ENCODE measurements at places on chromosomes 2 and 18.
A peak's percentile ranks its signal among the peaks of the same experiment; 100 is the strongest.

DNA sequence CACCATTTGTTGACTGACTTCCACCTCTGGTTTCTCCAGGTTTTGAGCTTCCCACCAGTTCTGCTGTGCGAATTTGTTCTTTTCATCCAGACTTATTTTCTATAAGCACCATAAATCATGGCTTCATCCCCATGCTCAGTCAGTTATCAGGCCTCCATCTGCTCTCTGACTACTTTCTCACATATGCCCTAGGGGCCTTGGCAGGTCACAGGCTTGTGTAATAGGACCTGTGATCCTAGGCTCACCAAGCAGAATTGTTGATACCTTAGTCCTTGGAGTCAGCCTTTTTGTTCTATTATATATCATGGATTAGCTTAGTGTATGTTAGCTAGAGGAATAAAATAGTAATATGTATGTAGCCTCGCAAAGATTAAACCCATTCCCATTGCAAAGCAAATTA lies 284.2 kb upstream of the TANK start:
- H3K27ac ChIP-seq, result no peak overlapping the region
- H3K4me1 ChIP-seq, result no peaks in the 10 kb centered on the region
- no peaks in the 10 kb centered on the region for H3K27me3 ChIP-seq

GRCh38 chr2:98821629-98822135 lies 90.8 kb upstream of the MGAT4A start:
- H3K27ac ChIP-seq, result peak overlapping the region; percentile 73
- no peaks in the 10 kb centered on the region for H3K36me3 ChIP-seq
- no peak for DNase-seq
- no peaks in the 10 kb centered on the region for H3K4me1 ChIP-seq
- peaks cover 9% of the 10 kb centered on the region for H3K27me3 ChIP-seq
- H3K4me3 ChIP-seq, result no peak overlapping the region

DNA sequence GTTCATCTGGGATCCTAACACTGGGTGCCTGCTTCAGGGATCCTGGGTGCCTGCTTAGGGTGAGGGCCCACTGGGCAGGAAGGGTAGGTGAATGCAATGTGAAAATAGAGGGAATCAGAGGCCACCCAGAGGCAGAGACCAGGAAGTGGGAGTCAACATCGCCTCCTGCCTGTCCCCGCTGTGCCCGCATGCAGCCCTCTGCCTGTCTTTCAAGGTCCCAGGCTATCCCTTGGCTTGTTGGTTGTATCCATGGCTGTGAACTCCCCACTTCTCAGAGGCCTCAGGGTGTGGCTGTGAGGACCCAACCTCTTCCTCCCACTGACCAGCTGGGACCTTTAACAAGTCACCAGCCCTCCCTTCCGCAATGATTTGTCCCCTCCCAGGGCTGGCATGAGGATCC lies 26.5 kb downstream of the PSD4 start:
- no peaks in the 10 kb centered on the region for H3K27me3 ChIP-seq
- no peak overlapping the region for H3K4me3 ChIP-seq
- no peaks in the 10 kb centered on the region for H3K36me3 ChIP-seq
- DNase-seq, result no peak

DNA sequence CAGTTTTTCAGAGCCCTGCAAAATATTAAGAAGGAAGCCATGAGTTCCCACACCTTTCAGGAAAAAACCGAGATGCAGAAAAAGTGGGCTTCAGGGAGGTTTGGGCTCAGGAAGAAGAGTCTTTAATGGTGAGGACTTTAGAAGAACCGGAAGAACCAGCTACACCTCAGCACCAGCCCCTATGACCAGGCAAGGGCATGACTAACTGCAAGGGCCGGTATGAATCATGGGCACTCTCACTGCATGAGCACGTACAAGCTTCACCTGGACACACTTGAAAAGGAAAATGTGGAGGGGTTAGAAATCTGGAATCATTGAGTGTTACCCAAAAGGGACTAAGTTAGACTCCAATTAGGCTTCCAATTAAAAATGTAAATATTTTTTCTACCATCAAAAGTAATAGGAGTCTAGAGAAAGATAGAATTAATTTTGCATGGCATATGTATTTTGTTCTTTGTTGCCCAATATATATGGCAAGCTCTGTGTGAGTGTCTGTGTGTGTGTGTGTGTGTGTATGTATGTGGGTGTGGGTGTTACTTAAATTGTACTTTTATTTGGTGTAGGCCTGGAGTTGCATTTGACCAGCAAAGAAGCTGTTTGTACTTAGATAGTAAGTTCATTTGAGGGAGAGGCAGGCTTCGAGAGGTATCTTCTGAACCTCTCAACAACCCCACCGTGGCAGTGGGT lies 66.5 kb upstream of the THUMPD2 start:
- H3K27ac ChIP-seq, result no peak overlapping the region
- H3K4me1 ChIP-seq, result no peaks in the 10 kb centered on the region
- H3K27me3 ChIP-seq, result no peaks in the 10 kb centered on the region
- no peak overlapping the region for H3K4me3 ChIP-seq

DNA sequence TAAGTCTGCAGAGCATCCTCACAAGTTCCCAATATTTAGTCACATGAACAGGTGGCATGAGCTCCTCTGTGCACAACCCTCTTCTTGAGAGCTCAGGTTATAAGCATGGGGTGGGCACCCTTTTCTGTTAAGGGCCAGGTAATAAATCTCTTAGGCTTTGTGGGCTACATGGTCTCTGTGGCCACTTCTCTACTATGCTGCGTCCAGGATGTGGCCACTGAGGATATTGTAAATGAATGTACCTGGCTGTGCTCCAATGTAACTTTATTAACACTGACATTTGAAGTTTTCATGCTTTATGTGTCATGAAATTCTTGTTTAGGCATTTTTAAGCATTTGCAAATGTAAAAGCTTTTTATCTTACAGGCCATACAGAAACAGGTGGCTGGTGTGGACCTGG lies 116.8 kb upstream of the ST6GAL2 start:
- no peak for DNase-seq
- no peaks in the 10 kb centered on the region for H3K36me3 ChIP-seq
- H3K27ac ChIP-seq, result no peak overlapping the region
- no peaks in the 10 kb centered on the region for H3K4me1 ChIP-seq
- no peak overlapping the region for H3K4me3 ChIP-seq
- H3K27me3 ChIP-seq, result no peaks in the 10 kb centered on the region

- H3K4me3 ChIP-seq, result no peak overlapping the region
- H3K36me3 ChIP-seq, result no peaks in the 10 kb centered on the region
- DNase-seq, result no peak
- no peaks in the 10 kb centered on the region for H3K4me1 ChIP-seq
These were observed 424.0 kb downstream of the CDH2 start for GRCh38 chr18:27752944-27753343.

DNA sequence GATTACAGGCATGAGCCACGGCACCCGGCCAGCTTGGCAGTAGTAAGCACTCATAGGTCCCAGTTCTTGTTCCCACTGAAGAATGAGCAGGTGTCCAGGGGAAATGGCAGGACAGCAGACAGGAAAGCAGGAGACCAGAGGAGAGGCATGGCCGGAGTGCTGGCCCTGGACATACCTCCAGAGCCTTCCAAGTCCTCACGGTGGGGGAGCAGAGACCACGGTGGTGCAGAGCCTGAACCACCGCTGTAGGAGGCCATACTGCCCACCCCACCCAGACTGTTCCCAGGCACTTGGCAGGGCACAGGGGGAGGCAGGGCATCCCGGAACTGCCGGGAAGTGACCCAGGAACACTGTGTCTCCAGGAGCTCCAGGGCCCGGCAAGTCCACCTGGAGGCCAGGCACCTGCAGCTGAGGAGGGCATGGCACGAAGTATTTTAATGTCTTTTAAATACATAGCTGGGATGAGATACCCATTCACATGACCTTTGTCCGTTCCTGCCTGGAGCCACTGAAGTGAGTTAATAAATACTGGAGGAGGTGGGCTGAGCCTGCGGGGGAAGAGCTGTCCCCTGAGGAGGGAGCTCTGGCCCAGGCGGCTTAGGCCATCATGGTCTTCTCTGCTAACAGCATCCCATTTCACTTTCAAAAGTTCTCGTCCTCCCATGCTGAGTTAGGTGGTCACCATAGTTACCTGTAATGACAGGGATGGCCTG lies 49.7 kb upstream of the TFCP2L1 start:
- DNase-seq, result peak; percentile 68
- peaks cover 3% of the 10 kb centered on the region for H3K4me1 ChIP-seq
- H3K27ac ChIP-seq, result no peak overlapping the region
- H3K27me3 ChIP-seq, result no peaks in the 10 kb centered on the region
- H3K4me3 ChIP-seq, result no peak overlapping the region
- H3K36me3 ChIP-seq, result peaks cover 13% of the 10 kb centered on the region

DNA sequence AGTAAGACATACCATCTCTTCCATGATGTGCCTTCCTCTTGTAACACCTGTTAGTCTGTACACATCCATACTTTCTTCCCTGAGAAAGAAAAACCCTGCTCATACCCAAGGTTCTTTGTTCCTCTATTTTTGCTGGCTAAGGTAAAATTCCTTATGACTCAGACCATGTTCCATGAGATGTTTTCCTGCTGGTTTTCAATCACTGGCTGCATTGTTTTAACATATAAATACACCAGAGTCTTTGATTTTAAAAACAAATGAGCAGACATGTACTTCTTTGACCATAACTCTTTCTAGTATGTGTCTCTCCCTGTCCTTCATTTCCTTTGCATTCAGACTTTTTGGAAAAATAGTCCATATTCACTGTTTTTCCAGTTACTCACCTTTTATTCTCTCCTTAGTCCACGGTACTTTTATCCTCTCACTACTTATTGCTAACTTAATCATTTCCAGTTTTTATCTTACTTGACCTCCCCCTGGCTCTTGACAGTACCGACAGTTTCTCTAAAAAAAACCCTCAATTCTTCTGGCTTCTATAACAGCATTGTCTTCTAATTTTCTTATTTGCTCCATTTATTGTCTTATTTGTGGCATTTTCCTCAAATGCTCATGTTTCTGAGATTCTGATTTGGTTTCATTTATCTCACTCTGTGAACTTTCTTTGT lies 4.3 kb downstream of the VAPA start:
- no peaks in the 10 kb centered on the region for H3K27me3 ChIP-seq
- H3K4me3 ChIP-seq, result no peak overlapping the region
- no peak for DNase-seq
- H3K36me3 ChIP-seq, result no peaks in the 10 kb centered on the region
- peak overlapping the region; percentile 56 for H3K27ac ChIP-seq

- H3K27me3 ChIP-seq, result no peaks in the 10 kb centered on the region
- DNase-seq, result no peak
- no peaks in the 10 kb centered on the region for H3K36me3 ChIP-seq
- no peak overlapping the region for H3K4me3 ChIP-seq
These were observed 34.2 kb upstream of the ACTR2 start for GRCh38 chr2:65193446-65193845.

GRCh38 chr2:55141572-55142413 lies 90.3 kb downstream of the CLHC1 start:
- H3K36me3 ChIP-seq, result no peaks in the 10 kb centered on the region
- H3K27me3 ChIP-seq, result no peaks in the 10 kb centered on the region
- no peak overlapping the region for H3K27ac ChIP-seq
- H3K4me1 ChIP-seq, result no peaks in the 10 kb centered on the region
- no peak overlapping the region for H3K4me3 ChIP-seq

GRCh38 chr18:33483908-33484307 lies 43.4 kb upstream of the CCDC178 start:
- no peak for DNase-seq
- no peaks in the 10 kb centered on the region for H3K36me3 ChIP-seq
- H3K4me3 ChIP-seq, result no peak overlapping the region
